Activated T-cell treated with anti-CD3 and anti-CD28 coated beads for 48 hours (primary cell): ENCODE measurements at places on chromosomes 11 and 22.

DNA sequence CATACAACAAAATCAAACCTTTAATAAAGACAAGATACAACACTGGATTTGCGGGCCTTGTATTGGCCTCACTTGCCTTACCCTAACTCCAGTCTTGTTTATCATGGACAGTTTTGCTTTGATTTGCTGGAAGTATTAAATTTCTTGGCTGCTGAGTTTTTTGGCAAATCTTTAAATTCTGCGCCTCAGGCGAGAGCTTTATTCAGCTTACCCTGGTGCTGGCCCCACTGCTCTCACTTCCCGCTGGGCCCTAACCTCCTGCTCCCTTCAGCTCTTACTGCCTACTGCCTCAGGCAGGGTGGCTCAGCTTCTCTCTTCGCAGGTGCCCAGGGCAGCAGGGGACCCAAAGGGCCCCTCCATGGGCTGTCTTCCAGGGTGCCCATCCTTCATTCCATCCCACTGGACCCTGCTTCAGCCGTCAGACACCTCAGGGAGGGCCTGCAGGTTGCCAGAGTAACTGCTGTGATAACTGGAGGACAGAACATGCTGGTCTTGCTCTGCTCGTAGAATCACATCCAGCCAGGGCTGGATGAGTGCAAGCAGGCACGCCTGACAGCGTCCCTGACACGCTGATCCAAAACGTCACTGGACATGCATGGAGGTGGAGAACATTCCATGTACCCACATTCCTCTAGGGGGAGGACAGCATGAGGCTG is 45.7 kb upstream of the TUB start:
- no peak for DNase-seq

- no peak for DNase-seq
Measured at GRCh38 chr11:123742031-123742723, 717 bp upstream of the ZNF202 start.

GRCh38 chr11:9573775-9574621 is 528 bp downstream of the WEE1 start:
- peak; percentile 23 for DNase-seq

DNA sequence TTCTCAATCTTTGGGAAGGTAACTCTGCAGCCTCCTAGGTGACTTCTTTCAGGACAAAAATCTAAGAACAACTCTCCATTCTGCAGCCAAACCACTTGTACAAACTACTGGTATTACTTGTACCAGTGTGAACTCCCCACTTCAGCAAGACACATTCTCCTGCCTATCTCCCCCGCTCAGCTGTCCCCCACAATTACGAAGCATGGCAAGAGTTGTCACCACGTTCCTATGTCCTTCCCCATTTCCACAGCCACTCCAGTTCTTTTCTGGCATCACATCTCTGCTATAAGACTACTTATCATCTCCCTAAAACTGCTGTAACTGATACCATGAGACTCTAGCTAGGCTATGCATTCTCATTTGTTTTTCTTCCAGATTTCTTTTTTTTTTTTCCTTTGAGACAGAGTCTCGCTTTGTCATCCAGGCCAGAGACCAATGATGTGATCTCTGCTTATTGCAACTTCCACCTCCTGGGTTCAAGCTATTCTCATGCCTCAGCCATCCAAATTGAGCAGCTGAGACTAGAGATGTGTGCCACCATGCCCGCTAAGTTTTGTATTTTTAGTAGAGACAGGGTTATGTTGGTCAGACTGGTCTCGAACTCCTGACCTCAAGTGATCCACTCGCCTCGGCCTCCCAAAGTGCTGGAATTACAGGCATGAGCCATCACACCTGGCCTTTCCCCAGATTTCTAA is 71.9 kb upstream of the CDON start:
- no peak for DNase-seq

DNA sequence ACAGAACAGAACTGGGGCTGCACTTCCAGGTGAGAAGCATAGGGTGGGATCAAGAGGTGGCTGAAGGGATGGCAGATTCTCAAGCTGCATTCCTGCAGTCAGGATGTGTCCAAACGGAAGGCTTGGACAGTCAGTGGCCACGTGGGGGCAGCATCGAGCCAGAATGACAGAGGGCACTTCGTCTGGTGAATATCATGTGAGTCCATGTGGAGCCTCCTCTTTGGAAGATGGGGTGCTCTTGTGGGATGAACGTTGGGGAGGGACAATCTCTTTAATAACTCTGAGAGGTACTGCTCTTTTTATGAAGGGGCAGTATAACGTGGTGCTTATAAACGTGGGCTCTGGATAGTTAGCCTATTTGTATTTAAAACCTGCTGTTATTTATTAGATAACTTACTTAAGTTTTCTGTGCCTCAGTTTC is 154.9 kb upstream of the NAV2 start:
- peak; percentile 55 for DNase-seq

GRCh38 chr22:26674211-26675190 is 17.1 kb downstream of the MIAT start:
- DNase-seq, result no peak

DNA sequence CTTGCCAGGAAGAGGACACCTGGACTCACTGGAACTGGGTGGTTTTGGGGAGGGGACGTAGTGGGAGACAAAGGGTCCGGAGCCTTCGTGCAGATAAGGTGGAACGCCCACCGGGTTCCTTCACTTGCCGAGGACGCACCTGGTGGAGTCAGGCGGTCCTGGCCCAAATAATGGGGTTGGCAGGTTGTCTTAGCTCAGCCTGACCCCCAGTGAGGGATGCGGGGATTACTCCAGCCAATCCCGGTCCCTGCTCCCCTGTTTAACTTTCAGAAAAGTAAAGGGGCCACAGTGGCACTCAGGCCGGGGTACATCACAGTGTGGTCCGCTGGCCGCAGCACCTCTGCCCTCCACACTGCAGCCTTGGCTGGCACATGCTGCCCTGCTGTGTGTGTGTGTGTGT is 18.0 kb downstream of the A4GALT start:
- DNase-seq, result no peak

GRCh38 chr11:102712137-102712536 is 6.6 kb upstream of the MMP27 start:
- no peak for DNase-seq

GRCh38 chr11:129951201-129951865 is 51.3 kb downstream of the PRDM10 start:
- no peak for DNase-seq

- DNase-seq, result no peak
Measured at GRCh38 chr11:96168623-96169022, 174.4 kb downstream of the MAML2 start.

- DNase-seq, result no peak
Measured at GRCh38 chr11:34029176-34029575, 22.4 kb upstream of the CAPRIN1 start.

GRCh38 chr11:117649296-117650055 is 147.5 kb downstream of the DSCAML1 start:
- DNase-seq, result no peak

- DNase-seq, result no peak
Measured at GRCh38 chr11:30595934-30596333, 9.8 kb upstream of the MPPED2 start.

DNA sequence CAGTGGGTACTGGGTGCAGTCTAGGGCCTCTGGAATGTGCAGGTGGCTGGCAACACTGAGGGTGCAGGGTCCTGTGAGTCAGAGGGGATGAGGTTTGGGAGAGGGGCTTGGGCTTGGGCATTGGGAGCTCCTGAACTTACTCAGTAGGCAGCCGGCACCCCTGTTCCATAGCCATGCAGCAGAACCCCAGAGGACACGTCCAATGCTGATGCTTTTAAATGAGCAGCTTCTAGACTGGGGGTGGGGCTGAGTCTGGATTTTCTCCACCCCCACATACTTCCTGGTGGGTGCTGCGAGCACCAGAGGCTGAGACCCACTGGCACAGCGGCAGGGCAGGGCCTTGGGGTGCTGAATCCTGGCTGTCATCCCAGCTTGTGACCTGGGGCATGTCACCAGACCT is 71.4 kb downstream of the ARHGAP8 start:
- no peak for DNase-seq

DNA sequence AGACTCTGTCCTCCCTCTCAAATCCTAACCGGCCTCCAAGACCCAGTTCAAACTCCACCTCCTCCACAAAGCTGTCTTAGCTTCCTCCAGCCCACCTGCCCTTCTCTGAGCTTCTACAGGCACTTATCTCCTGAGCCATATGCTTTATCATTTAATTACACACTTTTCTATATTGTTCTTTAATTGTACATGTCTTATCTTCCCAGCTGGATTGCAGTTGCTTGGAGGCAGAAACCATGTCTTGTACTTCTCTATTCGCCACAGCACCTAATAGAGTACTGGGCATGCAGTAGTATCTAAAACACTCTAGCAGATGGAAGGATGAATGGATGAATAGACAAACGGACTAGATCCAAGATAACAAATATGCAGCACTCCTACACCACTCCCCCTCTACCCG is 11.3 kb downstream of the TRIM29 start:
- no peak for DNase-seq

- DNase-seq, result no peak
Measured at GRCh38 chr22:22730655-22731373, 86.4 kb downstream of the GGTLC2 start.

- no peak for DNase-seq
Measured at GRCh38 chr11:61157743-61158142, 3.5 kb downstream of the VPS37C start.

DNA sequence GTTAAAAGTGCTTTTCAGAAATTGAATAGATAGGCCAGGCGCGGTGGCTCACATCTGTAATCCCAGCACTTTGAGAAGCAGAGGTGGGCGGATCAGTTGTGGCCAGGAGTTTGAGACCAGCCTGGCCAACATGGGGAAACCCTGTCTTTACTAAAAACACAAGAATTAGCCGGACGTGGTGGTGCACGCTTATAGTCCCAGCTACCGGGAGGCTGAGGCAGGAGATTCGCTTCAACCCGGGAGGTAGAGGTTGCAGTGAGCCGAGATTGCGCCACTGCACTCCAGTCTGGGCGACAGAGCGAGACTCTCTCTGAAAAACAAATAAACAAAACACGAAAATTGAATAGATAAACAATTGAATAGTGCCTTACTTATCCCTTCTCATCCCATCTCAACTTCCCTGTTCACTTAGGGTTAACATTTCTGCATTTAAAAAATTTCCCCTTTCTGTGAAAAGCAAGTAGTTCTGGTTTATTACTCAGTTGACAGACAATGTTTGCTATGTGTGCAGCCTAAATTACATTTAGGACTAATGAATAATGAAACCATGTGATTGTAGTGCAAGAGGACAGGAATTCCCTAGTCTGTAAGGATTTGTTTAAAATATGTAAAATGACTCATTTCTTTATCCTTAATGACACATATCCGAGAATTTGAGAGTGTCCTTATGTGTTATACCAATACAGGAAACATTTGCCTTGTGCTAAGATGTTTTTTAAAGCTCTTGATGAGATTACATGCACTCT is 6.0 kb downstream of the RNF169 start:
- no peak for DNase-seq

GRCh38 chr11:3051196-3052108 is 5.8 kb downstream of the CARS1 start:
- DNase-seq, result no peak

- DNase-seq, result no peak
Measured at GRCh38 chr22:24028533-24028932, 17.4 kb downstream of the CABIN1 start.

GRCh38 chr11:112734207-112734606 is 227.0 kb upstream of the NCAM1 start:
- DNase-seq, result no peak

- peak; percentile 44 for DNase-seq
Measured at GRCh38 chr22:38733329-38733723, 22.5 kb downstream of the SUN2 start.

DNA sequence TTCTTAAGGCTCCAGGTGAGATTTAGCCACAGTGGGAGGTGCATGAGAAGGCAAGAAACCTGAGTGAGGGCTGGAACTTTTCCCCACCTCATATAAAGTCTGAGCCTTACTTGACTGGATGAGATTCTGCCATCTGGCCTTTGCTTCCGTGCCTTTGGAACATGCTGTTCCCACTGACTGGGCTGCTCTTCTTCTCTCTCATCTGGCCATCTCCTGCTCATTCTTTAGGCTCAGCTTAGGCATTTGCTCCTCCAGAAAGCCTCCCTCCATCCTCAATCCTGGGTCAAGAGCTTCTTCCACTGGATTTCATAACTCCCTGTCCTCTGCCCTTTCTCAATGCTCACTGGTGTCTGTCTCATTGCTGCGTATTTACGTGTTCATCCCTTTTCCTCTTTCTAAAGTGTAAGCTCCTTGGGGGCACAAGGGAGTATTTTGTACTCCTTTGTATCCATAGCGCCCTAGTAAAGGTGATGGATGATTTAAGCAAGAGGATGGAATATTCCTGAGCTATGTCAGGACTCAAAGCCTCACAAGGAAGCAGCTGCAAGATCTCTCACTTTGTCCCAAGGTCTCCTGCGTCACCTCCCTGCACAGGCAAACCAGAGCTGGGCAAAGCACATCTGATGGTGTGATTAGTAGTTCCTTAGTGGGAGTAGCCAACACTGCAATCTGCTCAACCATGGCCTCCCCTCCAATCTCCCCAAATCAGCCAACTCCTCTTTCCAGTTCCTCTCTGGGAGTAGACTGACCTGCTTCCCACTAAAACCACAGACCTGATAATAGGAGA is 15.3 kb downstream of the HSPA8 start:
- DNase-seq, result no peak

- no peak for DNase-seq
Measured at GRCh38 chr11:68938088-68938487, 34.4 kb downstream of the IGHMBP2 start.

DNA sequence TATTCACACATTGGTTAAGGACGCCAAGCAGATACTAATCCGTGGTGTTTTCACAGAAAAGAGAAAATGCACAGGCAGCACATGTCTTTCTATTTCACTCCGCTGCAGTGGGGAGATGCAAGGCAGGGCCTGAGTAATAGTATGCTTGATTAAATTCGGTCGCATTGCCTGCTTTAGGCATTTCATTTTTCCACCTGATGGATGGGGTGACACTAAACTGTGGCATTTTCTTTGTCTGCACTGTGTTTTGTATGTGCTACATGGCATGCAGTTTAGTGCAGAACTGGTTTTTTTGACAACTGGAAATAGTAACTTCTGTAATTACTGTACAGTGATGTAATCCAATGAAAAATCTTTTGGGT is 94.9 kb downstream of the SLC17A6 start:
- DNase-seq, result no peak

GRCh38 chr11:17780668-17781067 is 46.1 kb downstream of the KCNC1 start:
- no peak for DNase-seq

- DNase-seq, result no peak
Measured at GRCh38 chr11:70400643-70401042, 2.3 kb downstream of the CTTN start.

DNA sequence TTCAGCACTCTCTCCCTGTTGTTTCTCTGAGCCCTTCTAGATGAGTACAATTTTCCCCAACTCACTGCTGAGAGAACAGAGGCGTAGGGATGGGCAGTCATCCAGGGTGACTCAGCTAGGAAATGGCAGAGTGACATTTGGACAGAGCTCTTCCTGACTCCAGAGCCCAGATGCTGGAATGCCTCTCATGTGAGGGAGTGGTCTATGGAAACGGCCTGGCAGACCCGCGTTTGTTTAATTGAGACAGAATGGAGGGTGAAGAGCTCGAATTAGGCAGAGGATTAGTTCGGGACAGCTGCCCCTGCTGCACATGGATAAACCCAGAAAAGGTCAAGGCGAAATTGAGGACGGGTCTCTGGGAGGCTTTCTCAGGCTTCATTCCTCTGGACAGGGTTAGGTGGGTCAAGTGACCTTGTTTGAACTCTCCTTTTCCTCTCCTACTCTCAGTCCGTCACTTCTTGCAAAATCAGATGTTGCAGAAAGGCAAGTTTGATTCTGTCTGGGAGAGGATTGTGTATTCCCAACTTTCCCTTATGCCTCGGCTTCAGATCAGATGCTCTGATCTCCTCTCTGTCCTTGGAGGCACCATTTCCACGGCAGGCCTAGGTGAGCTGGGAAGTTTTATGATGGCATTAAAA is 7.6 kb upstream of the LMO2 start:
- no peak for DNase-seq

- no peak for DNase-seq
Measured at GRCh38 chr11:105298630-105299029, 159.1 kb upstream of the CARD18 start.
